ENCODE measurements at places on chromosomes 6 and 20.

DNA sequence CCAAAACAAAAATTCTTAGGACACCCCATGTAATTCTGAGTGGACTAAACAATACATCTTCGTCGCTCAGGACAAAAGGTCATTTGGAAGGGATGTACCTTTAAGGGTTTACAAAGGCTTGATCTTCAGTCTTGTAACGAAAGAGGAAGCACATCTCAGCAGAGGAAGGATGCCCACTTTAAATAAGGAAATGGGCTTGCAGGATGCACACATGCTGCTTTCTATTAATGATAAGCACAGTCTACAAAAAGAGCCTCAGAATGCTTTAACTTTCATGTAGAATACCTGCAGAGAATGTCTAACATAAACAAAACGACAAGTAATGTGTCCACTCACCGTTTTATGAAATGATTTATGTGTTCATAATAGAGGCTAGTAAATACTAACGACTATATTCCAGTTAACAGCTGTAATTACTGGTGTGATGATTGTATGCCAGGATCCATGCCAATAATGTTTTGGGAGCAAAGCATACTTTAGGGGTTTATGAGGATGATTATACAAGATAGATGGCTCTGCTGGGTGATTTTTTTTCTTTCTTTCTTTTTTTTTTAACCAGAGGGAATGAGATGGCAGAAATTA is 216.9 kb downstream of the GMDS start:
- no peak for DNase-seq

DNA sequence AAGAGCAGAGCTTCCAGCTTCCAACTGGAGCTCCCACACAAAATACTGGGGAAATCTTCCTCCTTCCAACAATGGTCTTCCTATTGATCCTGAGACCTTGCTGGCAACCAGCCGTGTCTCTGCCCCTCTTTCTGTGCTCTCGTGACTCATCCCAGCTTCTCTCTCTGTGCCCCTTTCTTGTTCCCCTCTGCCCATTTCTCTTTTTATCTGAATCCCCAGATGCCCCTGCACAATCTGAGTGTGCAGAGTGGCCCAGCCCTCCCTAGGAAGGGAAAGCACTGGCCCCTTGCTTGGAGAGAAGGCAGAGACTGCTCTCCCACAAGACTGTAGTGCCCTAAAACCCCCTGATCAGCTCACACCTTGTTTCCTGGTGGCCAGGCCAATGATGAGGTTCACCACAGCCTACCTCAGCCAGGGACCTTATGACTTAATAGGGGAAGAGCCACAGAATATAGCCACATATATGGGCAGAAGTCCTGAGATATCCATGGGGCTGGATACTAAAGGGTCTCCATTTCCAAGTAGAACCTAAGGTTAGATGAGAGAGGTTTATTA is 23.1 kb upstream of the MAS1L start:
- DNase-seq = no peak

GRCh38 chr6:142871910-142872331 is 73.1 kb downstream of the HIVEP2 start:
- DNase-seq = no peak

DNA sequence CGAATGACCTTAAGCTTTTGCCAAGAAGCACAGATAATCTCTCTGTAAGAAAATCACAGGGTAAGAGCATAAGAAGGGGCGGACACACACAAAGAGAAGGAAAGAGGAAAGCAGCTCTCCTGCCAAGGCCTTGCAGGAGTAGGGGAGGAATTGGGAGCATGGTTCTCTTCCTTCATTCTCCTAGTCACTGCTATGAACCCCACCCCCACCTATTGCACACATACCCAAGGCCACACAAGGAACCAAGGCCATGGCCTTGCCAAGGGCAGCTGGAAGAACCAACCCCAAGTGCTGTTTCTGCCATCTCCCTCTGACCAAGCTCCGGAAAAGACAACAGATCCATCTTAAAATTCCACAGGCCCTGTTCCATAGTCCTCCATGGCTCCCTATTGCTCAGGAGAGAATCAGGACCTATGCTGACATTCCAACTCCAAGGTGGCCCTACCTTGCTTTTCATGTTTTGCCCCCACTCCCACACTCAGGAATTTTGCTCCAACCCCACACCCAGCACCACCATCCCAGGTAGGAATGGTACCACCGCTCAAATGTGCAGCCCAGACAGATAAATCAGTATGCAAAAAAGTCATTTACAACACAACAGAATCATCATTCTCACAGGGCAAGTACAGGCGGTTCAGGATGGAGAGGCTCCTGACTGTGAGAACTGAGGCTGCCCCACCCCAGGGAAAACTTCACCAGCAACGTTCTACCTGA is 31.3 kb downstream of the TRAM2 start:
- no peak for DNase-seq

DNA sequence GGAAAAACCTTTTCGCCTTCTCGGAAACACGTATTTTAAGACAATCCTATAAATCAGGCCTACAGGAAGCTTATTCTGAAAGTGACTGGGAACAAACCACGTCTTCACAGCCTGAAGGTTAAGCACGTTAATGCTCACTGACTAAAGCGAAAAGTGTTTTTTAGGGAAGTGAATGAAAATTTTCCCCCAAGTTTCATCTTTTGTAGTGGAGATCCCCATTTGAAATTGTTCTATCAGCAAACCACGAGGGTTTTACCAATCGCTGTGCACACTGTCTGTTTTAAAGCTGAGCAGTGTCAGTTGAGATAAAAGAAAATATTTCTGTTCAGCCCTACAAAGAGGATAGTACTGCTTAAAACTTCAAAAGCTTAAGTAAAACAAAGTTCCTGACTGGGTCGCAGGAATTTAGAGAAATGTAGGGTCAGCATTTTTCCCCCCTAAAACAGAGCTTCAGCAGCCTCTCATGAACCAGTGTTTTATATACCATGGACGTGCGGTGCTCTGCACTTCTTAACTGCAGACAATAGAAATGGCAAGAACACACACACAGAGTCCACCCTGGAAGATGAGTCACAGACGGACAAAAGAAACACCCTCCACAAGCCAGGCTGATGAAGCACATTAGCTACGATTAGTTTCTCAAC is 34.9 kb downstream of the SLC22A23 start:
- no peak for DNase-seq

GRCh38 chr6:149015535-149016525 is 269.0 kb downstream of the UST start:
- DNase-seq = no peak

DNA sequence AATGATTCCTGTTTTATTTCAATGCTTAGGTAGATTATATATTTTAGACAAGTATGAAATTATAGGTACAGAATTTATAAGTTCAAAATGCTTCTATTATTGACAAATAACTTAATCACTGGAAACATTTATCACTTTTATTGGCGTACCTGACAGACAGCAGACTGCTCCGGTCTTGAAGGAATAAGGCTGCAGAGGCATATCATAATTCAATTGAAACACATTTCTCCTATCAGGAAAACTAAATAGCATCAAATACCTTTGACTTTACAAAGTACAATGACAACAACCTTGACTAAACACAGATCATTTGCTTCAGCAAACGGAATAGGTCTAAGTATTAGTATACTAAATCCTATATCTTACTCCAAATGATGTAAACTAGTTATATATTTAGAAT is 91.3 kb downstream of the GRIK2 start:
- DNase-seq = no peak

DNA sequence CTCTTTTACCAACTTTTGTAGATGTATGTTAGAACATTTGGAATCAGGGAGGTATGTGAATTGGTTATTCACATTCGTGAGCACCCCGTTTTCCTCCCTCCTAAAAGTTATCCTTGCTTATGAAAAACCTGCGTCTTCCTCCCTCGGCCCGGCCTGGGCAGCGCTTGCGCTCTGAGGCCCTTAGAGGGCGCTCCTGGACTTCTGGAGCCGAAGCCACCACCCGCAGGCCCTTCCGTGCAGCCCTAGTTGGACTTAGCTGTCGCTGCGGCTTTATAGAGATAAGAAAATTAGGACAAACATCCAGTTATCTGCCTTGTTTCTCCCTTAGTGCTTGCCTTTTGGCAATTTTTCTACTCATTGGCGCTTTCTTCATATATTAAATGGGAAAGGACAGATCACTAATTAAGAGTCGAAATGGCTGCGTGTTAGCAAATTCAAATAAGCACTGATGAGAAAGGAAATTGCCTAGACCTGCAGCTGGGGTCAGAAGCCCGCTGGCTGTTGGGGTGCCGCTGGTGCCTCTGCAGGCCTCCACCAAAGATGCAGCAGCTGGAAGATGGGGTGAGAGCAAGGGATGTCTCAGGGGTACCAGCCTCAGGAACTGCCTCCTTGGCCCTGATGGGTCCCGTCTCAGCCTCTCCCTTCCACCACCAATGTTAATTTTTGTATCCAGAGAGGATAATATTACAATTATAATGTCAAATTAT is 5.2 kb downstream of the FNDC1 start:
- peak; percentile 76 for DNase-seq

GRCh38 chr6:77025736-77026223 is 437.5 kb downstream of the HTR1B start:
- DNase-seq = no peak

DNA sequence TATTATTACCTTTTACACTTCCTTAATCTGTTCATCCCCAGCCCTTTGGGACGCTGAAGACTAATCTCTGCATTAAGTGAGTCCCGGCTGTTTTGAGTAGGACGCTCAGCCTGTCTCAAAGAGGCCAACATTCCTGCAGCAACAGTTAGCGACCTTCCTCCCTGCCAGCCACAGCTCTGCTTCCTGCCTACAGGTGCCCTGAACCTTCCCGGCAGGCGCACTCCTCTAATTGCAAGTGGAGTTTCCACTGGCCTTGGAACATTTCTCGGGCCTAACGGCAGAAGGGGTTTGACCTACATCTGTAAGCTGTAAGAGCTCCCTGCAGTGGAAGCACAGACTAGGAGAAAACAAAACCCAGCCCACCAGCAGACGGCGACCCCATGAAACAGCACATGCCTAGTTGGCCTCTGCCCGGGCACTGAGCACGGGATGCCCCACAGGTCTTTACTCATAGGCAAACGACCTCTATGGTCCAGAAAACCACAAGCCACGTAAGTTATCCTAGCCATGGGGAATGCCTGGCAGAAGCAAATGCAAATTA is 137.9 kb downstream of the DTNBP1 start:
- peak; percentile 14 for DNase-seq

GRCh38 chr6:32175711-32176475 is at the start of gene AGPAT1:
TSS of gene AGPAT1 (minus strand) at chr6:32176084. CDS start at chr6:32171496, 4,588 bp downstream.
- DNase-seq = peak; percentile 98

GRCh38 chr6:44133981-44134711 is 6.8 kb downstream of the TMEM63B start:
- DNase-seq = no peak

DNA sequence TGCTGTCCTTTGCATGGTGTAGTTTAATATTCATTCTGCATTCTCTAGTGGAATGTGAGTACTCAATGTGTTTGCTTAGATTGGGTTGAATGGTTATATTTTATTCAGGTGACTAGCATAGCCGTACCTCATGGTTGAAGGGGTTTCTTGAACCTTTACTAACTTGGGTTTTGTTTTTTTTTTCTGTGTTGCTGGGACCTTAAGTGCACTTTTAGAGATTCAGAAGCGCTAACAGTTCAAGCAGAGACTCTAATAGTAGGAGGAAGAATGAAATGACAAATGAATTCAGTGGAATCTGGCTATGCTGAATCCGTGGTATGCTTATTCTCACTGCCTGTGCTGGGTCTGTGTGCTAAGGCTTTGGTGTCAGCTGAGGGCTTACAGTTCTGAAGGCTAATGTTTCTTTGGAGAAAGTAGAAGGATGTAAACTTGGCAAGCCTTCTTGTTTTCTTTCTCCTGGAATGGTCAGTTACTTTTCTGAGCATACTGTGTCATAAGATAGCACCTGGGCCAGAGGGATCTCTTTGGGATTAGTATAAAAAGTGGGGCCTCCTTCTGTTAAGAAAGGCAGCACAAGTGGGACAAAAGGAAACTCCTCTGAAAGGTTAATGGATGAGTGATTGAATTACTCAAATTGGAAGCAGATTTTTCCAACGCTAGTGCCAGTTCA is 28.7 kb downstream of the RNF144B start:
- DNase-seq = no peak

- DNase-seq = no peak
Measured at GRCh38 chr20:36175475-36175995, 21.0 kb downstream of the EPB41L1 start.

DNA sequence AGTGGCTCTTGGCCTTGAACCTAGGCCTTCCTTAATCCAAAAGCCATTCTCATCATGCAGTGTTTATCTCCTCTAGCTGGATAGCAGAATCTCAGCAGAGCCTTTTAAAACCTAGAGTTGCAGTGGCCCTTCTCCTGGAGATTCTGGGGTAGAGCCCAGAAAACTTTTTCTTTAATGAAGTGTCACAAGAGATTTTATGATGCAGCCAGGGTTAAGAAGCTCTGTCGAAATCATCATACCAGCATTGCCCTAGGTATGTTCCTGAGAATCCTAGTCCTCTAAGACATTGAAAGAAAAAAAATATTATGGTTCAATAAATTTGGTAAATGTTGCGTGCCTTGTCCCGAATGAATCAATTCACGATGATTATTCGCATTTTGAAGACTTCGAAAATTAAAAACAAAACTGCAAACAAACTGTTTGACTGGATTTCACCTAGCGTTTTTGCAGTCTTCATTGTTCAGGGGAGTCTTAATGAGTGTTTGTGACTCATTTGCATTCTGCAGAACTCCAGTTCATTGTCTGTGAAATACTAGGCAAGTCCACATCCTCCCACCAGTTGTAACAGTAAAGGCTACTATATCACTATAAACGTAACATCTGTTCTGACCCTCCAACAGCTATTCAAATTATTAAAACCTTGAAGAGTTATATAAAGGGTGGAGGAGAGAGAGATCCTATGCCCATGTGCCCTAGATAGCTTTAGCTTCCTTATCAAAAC is 198.6 kb downstream of the UST start:
- DNase-seq = no peak

DNA sequence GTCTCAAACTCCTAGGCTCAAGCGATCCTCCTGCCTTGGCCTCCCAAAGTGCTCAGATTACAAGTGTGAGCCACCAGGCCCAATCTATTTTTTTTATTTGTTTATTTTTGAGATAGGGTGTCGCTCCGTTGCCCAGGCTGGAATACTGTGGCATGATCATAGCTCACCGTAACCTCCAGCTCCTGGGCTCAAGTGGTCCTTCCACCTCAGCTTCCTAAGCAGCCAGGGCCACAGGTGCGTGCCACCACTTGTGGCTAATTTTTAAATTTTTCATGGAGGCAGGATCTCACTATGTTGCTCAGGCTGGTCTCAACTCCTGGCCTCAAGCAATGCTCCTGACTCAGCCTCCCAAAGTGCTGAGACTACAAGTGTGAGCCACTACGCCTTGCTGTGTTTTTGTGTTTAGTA is 9.8 kb downstream of the KIF3B start:
- DNase-seq = no peak

All from activated CD4-positive, CD25-positive, alpha-beta regulatory T cell treated with anti-CD3 and anti-CD28 coated beads, Interleukin-2, amount 50 U/mL, for 72 hours (primary cell).